NCI-H187 (cell line): ENCODE measurements at places on chromosomes 2 and 18.

DNA sequence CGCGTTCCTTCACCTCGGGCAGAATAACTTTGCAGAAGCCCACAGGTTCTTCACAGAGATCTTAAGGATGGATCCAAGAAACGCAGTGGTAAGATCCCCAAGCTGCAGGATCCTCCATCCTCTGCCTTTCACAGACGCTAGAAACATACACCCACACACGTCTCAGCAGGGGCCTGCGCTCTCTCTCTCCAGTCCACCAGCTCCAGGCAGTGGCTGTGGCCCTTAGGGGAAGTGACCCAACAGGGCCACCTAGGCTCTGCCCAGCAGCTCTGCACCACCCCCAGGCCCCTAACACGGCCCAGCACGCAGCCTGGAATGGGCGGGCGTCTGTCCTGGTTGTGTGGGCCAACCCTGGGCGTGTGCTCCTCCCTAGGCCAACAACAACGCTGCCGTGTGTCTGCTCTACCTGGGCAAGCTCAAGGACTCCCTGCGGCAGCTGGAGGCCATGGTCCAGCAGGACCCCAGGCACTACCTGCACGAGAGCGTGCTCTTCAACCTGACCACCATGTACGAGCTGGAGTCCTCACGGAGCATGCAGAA is 40.4 kb downstream of the ADI1 start:
- DNase-seq = no peak

DNA sequence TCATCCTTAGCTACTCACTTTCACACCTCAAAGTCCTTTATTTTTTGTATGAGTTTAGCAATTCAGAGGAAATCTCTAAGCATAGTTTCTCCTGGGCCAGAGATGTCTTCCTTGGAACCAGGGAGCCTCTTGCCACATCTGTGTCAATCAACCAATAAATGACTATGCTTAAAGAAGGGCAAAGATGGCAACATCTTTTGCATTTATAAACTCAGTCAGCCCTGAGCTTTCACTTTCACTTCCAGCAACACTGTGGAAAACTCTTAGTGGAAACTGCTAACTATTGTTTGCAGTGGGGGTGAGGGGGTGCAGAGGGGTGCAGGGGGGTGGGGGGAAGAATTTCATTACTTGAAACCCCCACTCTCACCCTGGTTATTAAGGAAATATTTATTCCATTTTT is 3.4 kb downstream of the ACVR1C start:
- no peak for DNase-seq

- DNase-seq = no peak
These were observed 132.0 kb downstream of the SNTG2 start for GRCh38 chr2:1082456-1083205.

DNA sequence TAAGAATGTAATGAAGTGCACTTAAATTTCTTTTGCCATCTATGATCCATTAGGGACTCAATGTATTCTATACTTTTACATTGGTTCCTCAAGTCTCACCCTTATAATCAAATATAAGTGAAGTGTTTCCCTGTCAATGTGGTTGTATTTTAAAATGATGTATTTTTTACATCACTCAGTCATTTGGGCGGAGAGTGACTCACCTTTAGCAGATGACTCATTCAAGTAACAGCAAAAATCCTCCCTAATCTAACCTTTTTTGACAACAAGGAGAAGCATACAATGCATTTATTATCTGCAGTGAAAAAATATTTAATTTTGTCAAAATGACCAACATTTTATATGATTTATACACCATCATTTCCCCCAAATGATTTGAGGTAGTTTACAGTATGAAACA is 94.4 kb downstream of the FANCL start:
- DNase-seq = no peak

GRCh38 chr18:36516726-36517125 is 219.2 kb downstream of the FHOD3 start:
- no peak for DNase-seq

- DNase-seq = no peak
These were observed 16.9 kb upstream of the ACKR3 start for GRCh38 chr2:236552581-236553363.

DNA sequence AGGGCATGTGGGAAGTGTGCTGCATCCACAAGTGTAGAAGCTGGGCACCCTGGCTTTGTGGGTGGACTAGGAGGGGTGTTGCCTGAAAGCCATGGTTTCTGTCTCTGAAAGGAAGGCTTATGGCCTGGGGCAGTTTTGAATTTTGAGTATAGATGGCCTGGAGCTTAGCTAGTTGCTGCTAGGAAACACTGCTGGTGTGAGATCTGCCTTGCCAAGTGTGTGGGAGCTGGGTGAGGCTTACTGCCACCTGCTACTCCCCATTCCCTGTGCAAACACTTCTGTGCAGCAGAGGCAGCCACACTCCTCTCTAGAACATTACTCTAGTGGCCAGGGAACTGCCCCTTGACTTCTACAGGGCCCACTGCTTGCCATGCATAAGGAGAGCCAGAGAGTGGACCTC is 831.7 kb upstream of the LRRTM1 start:
- no peak for DNase-seq

- no peak for DNase-seq
These were observed 175.2 kb downstream of the SH3RF3 start for GRCh38 chr2:109304242-109304641.

DNA sequence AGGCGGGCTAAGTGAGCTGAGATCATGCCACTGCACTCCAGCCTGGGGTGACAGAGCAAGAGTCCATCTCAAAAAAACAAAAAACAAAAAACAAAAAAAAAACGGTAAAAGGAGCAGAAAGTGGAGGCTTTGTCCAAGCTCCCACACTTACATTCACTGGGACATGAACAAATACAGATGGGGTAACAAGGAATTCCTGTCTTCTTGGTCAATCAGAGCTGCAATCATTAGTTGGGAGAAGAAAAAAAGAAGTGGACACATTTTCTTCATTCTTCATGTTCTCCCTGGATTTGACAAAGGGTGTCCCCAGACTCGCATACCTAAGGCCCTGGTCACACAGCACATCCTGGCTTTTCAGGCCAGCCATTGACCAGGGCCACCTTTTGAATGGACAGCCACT is 124.6 kb downstream of the SOCS6 start:
- no peak for DNase-seq

- DNase-seq = no peak
These were observed 44.3 kb downstream of the AQP4 start for GRCh38 chr18:26821181-26821580.

- no peak for DNase-seq
These were observed 174.5 kb upstream of the MGAT5 start for GRCh38 chr2:134079373-134079772.

- DNase-seq = no peak
These were observed 11.9 kb downstream of the ZNF407 start for GRCh38 chr18:74609535-74609934.

DNA sequence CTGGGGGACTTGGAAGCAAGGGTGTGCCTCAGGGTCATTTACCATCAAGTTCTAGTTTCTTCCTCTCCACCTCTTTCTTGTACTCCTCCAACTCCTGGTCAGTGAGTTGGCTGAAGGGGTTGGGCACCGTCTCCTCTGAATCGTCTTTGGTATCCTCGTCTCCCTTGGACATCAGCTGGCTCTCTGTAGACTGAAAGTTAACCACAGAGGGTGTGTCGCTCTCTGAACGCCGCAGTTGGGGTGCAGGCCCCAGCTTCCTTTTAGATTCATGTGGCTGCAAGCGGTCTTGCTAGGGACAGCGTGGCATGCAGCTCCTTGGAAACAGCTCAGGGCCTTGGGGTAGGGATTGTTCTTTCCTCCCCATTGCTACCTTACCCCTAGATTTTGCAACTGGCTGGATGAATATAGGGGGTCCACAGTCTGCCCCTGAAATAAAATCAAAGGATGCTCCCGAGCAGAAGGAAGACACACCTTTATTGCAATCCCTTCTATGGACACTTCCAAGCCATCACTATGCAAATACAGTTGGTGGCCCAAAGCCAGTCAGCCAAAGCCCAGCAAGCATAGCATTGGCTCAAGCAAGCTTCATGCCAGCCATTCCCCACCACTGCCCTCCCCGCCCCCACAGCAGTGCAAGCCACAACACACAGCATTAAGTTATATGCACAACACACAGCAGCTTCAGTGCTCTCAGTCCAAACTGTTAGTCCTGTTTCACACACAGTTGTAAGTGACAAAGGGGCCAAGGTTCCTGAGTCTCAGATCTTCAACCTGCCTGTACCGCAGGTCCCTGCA is 93.2 kb downstream of the ADD2 start:
- no peak for DNase-seq

- no peak for DNase-seq
These were observed 136.3 kb downstream of the ERBB4 start for GRCh38 chr2:212402316-212402715.

DNA sequence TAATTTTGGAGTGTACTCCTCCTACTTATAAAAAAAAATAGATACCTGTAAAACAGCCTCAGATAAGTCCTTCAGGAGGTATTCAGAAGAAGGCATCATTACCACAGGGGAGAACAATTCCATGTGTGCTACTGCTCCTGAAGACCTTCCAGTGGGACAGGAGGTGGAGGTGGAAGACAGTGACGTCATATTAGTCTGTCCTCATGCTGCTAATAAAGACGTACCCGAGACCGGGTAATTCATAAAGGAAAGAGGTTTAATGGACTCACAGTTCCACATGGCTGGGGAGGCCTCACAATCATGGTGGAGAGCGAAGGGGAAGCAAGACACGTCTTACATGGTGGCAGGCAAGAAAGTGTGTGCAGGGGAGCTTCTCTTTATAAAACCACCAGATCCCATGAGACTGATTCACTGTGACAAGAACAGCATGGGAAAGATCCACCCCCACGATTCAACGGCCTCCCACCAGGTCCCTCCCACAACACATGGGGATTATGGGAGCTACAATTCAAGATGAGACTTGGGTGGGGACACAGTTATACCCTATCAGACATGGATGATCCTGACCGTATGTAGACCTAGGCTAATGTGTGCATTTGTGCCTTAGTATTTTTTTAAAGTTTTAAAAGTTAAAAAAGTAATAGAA is 98.4 kb downstream of the NDUFA10 start:
- DNase-seq = no peak

DNA sequence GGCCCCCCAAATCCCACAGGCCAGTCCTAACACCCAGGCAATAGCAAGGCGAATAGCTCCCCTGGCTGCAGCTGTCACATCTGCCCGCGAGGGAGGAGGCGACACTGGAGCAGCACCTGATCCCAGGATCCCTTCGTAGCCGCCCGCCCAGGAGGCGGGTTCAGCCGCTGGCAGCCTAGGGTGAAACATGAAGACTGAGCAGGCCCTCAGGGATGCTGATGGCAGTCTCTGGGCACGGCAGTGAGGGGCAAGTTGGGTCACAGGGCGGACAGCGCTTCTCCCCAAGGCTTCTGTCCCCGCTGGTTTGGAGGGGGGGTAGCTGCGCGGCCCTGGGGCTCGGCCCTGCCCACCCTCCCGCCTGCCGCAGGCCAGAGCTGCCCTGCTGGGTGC is 1.9 kb downstream of the DNMT3A start:
- DNase-seq = peak; percentile 58

DNA sequence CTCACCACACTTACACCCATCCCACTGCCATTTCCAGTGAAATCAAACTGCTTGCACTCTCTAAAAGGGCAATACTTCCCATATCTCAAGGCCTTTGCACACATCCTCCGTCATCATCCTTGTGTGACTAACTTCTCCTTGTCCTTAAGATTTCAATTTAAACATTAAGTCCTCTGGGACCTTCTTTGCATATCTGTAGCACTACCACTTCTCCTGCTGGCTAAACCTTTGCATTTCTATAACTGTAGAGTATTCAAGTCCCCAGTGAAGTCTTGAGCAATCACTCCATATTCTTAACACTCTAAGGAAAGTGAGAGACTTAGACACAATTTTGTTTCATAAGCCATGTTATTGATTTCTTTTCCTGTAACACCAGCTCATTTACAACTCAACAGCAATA is 136.8 kb upstream of the EPHA4 start:
- no peak for DNase-seq

- no peak for DNase-seq
These were observed 674.7 kb downstream of the PLCL1 start for GRCh38 chr2:198479065-198479464.

DNA sequence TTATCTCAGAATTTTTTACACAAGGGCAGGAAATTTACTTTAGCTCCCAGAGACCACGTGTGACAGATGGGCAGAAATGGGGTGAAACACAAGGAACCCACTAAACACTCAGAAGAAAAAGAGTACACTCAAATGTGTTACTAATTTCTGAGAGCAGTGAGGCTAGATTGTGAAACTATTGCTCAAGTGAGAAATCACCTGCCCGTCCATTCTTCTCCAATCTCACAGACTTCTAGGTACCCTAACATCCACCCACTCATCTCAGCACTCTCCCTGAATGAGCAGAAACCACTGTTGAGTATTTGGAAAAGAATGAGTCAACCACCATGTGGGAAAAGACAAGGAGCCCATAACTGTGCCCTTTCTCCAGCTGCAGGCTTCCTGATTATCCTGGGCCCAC is 293.0 kb upstream of the CDH2 start:
- no peak for DNase-seq

DNA sequence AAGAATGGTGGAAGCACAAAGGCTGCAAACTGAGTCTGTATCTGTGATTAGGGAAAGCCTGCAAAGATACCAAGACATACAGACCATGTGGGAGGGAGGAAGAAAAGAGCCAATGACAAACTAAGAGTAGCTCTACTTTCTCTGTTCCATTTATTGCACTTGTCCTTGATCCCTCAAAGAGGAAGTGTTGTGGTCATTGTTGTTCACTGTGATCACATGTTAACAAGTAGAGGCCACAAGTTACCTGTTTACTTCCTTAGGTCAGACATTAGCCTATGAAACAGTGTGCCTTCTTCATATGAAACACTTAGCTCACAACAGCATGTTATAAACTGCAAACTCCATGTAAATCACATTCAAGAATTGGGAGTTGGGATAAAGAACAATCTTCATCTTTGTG is 32.6 kb downstream of the MAP2 start:
- DNase-seq = no peak

DNA sequence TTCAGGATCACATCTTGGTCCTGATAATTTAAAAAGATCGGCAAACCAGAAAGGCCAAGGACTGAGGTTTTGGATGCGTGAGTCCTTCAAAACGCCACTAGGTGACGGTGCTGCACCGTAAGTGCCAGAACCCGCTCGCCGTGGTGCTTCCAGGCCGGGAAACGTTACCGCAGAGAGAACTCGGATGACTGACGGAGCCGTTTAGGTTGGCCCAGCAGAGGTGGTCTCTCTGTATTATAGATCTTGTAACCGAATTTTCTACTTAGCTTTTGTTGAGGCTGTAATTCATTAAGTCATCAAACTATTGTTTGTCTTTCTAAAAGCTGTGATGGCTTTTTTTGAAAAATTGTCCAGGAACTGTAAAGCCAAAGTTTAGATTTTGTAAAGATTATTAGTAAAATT is 39.8 kb upstream of the ADCYAP1 start:
- DNase-seq = peak; percentile 44
